ENCODE measurements at places on chromosomes 4 and X.

- DNase-seq = peak; percentile 99
Measured at GRCh38 chrX:39969099-39969818, 128.5 kb downstream of the BCOR start.

DNA sequence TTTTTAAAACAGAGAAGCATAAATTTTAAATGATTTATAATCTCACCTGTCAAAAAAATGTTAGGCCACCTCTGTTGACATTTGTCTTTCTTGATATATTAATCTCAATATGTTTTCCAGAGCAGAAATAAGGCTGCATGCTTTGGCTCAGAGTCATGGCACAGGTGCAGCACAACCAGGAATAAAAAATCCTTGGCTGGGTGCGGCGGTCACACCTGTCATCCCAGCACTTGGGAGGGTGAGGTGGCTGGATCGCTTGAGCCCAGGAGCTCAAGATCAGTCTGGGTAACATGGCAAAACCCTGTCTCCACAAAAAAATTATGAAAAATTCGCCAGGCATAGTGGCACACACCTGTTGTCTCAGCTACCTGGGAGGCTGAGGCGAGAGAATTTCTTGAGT is 18.1 kb downstream of the CPLX1 start:
- no peak for DNase-seq

DNA sequence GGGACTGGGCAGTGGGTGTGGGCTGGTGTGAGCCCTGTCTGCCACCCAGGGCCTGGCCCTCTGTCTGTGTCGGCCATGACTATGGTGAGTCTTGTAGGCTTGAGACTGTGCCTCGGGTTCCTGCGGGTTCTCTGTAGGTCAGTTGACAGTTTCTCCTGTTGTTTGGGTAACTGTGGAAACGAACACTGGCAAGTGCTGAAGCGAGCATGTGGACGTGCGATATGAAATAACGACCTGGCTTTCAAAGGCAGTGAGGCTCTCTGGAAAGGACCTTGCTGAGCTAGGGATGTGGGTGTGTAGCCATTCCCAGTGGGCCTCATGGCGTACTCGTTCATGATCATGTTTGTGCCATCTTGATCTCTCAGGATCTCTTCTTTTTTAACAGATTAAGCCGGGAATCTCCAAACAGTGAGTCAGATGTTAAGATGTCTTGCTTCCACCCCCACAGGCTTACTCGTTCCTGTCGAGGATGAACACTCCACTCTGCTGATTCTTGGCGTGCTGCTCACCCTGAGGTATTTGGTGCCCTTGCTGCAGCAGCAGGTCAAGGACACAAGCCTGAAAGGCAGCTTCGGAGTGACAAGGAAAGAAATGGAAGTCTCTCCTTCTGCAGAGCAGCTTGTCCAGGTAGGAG is 41.3 kb downstream of the HTT start:
- DNase-seq = no peak

DNA sequence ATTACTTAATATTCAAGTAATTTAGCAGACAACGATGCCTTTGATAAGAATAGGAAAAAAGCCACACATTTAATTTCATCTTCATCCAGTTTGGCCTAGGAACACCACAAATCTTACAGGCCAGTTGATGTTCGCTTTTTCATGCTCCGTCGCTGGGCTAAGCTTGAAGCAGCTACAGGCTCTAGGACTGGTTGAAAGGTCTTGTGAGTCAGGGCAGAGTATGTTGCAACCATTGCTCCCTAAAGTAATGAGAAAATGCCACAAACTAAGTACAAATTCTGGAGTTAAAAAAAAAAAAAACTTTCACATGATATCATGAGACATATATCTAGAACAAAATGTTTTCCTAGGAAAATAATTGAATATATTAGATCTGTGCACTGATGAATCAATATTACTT is 123.8 kb downstream of the RPS6KA6 start:
- DNase-seq = no peak

DNA sequence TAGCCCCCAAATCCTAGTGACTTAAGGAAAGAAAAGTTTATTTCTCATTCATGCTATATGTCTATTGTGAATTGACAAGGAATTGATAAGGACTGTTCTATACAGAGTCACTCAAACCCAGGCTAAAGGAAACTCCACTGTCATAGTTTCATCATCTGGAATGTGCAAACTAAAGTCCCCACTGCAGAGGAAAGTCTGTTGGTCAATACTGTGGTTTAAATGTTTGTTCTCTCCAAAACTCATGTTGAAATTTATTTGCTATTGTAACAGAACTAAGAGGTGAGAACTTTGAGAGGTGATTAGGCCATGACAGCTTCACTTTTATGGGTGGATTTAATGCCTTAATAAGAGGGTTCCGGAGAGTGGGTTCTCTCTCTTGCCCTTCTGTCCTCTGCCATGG is 149.6 kb downstream of the COX18 start:
- DNase-seq = no peak

GRCh38 chr4:177016541-177017141 is 223.9 kb upstream of the VEGFC start:
- no peak for DNase-seq

- no peak for DNase-seq
Measured at GRCh38 chr4:2962614-2963174, 512 bp downstream of the NOP14 start.

GRCh38 chr4:62243895-62244294 is 1043.8 kb downstream of the ADGRL3 start:
- DNase-seq = no peak

- no peak for DNase-seq
Measured at GRCh38 chr4:77092975-77093374, 17.2 kb upstream of the CCNI start.

DNA sequence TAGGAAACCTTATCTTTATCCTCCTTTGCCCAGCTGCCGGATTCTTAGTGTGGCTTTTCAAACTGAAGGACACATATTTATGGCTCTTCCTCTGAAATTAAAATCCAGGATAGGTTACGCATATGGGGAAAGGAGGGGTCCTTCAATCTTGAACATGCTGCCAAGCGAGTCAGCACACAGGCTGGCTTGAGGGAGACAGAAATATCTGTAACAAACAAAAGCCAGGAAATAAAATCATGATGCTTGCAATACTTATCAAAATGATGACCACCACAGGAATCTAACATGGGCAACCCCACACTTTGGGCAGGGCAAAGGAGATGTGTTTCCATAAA is 196.4 kb upstream of the LDB2 start:
- DNase-seq = no peak

GRCh38 chr4:165517216-165517615 is 138.4 kb downstream of the CPE start:
- no peak for DNase-seq

GRCh38 chr4:109321232-109321631 is 18.8 kb upstream of the COL25A1 start:
- DNase-seq = no peak

DNA sequence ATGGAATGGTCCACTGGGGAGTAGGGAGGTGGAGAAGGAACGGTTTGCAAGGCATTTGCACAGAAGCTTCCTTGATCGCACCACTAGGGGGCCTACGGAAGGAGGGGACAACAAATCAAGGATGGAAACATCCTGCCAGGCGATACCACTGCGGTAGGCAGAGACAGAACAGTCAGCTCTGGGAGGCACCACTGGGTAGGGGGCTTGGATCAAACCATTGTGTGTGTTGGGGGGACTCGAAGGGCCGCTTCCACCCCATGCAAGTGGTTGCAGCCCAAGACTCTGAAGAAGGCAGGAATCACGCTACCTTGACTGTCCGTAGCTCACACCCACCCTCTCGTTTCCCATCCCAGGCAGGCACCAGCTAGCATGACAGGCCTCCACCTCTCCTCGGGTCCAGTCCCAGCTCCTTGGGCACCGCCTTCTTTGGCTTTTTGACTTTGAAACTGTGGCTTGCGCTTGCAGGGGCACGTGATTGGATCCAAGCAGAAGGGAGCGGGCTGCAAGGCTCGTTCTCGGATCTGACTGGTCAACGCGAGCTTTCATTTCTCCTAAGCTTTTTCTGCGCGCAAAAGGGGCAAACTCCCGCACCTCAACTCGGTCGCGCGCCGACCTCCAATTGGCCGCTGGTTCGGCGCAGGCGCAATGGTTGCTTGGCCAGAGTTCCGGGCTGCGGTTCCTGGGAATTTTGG is 28.4 kb downstream of the GAGE1 start:
- DNase-seq = peak; percentile 13

GRCh38 chrX:69524781-69525363 is 20.7 kb downstream of the NALF2 start:
- no peak for DNase-seq

Measured in NCI-H1417 (cell line).